ENCODE measurements at places on chromosomes 7 and 10.

- no peak for DNase-seq
Observed at GRCh38 chr7:120304674-120305073, 31.7 kb downstream of the KCND2 start.

GRCh38 chr10:63294781-63295180 is 161.7 kb downstream of the NRBF2 start:
- DNase-seq: no peak

DNA sequence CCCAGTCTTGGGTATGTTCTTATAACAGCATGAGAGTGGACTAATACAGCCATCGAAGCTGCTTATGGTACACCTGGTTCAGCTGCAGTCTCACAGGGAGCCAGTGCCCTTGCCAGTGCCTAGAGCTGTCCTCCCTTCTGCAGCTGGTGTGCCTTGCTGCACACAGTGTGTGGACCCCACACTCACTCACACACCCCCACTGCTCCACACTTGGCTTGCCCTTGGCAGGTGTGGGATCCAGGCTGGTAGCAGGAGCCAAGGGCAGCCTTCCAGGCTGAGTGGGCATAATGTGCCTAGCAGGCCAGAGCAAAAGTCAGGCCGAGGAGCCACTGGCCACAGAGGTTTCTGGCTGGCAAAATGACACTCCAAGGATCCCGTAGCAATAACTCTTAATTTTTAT is 217.3 kb downstream of the GPR158 start:
- no peak for DNase-seq

GRCh38 chr7:102953406-102953805 is 40.6 kb downstream of the LRRC17 start:
- DNase-seq: no peak

- no peak for DNase-seq
Observed at GRCh38 chr7:6419310-6419773, 28.4 kb downstream of the DAGLB start.
